ENCODE measurements at places on chromosomes 2 and 18.

DNA sequence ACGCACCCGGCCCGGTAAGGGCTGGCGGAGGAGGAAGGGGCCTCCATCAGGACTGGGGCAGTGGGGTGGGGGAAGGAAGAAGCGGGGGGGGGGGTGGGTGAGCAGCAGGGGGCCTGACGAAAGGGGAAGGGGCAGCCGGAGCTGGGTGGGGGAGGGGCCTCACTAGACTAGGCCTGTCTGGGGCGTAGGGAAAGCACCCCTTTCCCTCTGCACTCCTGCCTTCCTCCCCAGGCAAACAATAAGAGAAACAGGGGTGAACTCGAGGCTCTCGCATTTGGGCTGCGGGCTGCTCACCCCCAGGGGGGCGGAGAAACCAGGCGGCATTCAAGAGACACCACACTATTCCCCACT lies 82.7 kb upstream of the POMC start:
- DNase-seq, result no peak

DNA sequence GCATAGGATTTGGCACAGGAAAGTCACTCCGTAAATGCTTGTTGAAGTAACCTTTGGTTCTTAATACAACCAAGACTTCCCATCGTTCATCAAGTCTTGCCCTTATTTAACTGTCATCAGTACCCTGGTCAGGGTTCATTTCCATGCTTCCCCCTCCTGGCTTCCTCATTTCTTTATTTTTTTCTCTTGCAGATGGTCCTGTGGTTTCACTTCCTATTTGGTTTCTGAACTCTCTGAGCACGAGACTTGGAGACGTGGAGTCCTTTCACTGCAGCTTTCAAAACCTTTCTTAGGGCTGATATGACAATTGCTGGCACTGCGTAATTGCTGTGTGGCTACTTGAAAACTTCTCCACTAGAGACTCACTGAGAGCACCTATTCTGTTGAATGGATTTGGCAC lies 59.9 kb upstream of the PID1 start:
- DNase-seq, result no peak

- DNase-seq, result peak; percentile 16
These were observed 8.3 kb downstream of the TCF4 start for GRCh38 chr18:55579501-55580270.

DNA sequence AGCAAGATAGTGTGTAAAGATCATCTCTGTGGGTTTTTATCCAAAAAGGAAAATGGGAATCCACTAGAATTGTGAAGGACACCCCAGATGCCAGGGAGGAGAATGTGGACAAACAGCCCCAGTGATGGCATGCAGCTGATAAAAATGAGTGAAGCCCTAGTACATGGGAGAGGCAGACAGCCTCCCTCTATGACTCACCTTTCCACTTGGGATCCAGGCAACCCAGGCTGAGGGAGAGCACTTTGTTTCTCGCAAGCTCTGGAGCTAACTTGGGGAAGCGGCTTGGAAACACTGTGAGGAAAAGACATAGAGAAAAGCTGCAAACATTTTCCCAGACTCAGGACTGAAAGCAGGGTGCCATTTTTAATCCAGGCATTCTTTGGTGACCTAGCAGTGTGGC lies 5.3 kb upstream of the FLACC1 start:
- no peak for DNase-seq

- no peak for DNase-seq
These were observed 1.7 kb upstream of the GPR35 start for GRCh38 chr2:240623531-240624010.

DNA sequence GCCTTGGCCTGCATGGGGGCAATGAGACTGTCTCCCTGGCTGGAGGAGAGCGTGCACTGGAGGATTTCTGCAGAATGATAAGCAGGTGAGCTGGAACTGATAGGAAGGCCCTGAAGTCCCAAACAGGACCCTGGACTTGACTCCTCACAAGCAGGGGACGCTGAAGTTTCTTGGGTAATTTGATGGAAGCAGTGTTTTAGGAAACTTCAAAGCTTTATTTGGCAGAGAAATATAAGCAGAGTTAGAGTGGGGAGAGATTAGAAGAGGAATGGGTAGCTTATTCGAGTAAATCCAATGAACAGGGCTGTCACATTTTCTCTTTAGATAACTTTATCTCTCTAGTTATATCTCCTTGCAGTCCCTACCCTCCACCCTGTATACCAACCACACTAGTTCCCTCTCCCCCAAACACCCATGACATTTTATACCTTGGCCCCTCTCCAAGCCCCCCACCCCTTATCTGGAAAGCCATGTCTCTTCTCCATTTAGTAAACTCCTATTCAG lies 73.6 kb upstream of the IGFBP5 start:
- DNase-seq, result no peak

- no peak for DNase-seq
These were observed 18.0 kb downstream of the CYP27A1 start for GRCh38 chr2:218799990-218800389.

GRCh38 chr18:31660763-31661162 lies 23.6 kb downstream of the B4GALT6 start:
- no peak for DNase-seq

- DNase-seq, result peak; percentile 82
These were observed 102.6 kb downstream of the VSNL1 start for GRCh38 chr2:17643031-17643615.

DNA sequence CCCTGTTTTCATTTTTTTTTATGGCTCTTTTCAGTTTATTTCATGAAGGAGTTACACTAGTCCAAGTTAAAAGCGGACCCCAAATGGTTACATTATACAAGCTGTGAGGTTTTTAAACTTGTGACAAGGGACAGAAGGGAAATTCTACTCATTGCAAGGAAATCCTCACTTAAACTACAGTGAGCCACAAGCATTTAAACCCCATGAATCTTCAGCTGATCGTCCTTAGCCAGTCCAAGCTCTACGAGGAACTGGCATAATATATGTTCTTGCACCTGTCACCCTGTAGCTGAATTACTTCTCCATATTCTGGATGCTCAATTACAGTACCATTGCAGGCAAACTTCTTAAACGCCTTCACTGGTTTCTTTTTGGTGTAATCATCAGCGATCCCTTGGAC lies 64.5 kb downstream of the ASAP2 start:
- DNase-seq, result no peak

DNA sequence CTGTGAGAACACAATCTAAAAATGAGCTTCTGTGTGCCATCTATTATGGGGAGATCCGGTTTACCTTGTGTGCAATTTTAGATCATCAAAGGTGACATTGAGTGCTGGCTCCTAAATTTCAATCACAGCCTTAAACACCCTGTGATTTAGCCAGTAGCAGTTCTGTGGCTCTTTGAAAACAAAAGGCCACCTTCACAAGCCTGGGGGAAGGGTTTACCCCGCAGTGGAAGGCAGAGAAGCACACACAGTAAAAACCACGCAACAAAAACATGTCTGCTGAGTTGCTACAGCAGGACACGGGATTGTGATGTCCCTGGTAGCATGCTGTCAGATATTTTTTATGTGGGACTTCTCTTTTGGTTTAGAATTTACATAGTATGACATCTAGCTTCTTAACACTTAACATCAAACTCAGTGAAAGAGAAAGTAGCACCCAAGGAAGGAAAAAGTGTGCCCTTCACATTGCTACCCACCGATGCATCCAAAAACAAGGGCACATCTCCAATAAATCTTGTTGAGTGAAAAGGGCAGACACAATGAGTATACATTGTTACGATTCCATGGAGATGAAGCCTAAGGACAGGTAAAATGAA lies 56.1 kb upstream of the RNF152 start:
- no peak for DNase-seq

- DNase-seq, result no peak
These were observed 79.9 kb downstream of the CTAGE1 start for GRCh38 chr18:22337833-22338232.

DNA sequence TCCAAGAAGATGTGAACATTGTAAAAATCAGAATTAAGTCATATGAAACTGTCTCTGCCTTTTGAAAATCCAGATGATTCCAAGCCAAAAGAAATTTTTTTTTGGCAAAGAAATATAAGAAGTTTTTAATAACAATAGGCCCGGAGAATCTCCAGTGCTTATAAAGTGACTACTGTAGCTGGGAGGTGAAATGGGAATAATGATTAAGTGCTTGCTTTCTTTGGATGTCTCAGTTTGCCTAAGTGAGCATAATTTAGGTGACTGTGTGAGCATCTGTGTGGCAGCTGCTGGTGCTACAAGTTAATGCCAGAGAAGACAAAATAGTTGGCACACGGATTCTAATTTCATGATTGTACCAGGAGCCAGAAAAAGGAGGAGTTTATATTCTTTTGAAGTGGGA lies 185.0 kb downstream of the LTBP1 start:
- no peak for DNase-seq

DNA sequence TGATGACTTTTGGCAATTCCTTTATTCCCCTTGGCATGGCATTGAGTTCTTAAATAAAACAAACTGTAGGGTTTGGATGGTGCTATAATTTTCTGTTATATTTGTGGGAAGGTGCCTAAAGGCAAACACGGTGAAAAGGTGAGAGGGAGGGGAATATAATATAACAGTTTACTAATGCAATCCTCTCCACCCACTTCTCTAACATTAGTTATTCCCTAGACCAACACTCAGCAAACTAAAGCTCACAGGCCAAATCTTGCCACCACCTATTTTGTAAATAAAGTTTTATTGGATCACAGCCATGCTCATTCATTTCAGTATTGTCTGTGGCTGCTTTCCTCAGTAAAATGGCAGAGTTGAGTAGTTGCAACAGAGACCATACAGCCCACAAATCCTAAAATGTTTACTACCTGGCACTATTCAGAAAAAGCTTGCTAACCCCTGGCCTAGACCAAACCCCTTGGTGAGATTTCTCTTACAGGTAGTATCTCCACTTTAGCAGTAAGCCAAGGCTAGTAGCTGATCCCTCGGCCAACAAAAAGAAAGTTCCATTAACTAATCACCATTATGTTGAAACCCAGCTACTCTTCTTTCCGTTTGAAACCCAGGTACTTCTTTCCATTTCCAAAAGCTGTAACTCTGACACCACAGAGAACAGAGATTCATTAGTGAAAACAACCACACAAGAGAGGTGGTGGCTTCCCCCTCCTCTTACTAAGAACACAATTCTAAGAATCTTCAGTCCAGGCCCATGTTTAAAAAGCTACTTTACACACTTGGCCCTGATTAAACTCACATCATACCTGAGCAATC lies 136.1 kb upstream of the CHAC2 start:
- DNase-seq, result no peak

GRCh38 chr2:43898134-43898837 lies 59.5 kb downstream of the ABCG8 start:
- no peak for DNase-seq

All from fibroblast of skin of left quadriceps (primary cell).